Muscle of arm (tissue), 14 donors: ENCODE measurements at places on chromosomes 2 and 18.

GRCh38 chr2:58378152-58378551 lies 137.0 kb upstream of the FANCL start:
- peak; percentile 2 for DNase-seq

GRCh38 chr2:106561356-106561755 lies 74.2 kb downstream of the CD8B2 start:
- DNase-seq = peak; percentile 43

DNA sequence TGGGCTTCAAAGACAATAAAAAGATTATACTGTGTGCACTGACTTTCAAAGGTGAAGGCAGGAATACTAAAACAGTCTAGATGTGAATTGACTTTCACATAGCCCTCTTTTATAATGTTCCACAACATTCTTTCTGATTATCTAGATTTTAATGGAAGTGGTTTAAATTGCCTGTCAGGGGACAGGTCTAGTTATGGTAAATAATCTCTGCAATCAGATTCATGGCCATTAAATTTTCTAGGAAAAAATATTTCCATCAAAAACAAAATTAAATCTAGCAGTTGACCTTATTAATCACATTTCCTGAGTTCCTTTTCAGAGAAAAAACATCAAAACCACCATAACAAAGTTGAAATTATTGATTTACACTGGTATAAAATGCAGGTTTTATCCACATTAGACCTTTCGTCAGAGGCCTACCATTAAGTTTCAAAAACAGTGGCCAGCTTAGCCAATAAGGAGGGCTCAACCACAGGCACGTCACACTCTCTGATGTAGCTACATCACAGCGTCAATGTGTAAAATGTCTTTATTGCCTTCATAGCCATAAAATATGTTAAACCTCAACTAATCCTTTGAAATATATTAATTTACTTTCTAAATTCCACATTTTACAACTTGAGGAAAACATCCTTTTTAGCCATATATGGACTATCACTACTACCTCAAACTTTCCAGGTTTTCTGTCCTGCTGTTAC lies 79.4 kb downstream of the NOL10 start:
- DNase-seq = no peak

DNA sequence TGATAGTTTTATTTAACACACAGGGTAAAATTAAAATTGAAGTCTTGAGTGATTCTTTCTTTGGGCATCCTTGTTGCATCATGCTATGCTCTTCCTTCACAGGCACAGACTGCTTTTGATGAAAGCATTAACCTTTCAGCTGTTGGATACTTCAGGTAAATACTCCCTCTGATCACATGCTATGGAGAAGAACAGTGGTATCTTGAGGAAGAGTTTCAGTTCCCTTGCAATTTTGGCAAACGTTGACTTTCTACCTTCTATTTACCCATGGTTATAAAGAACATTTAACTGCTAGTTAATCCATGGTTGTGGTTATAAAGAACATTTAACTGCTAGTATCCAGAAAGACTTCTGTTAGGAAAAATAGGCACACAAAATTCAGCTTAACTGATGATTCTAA lies 75.7 kb downstream of the AOX1 start:
- no peak for DNase-seq

- no peak for DNase-seq
These were observed 301.6 kb upstream of the STON1 start for GRCh38 chr2:48228345-48228684.

DNA sequence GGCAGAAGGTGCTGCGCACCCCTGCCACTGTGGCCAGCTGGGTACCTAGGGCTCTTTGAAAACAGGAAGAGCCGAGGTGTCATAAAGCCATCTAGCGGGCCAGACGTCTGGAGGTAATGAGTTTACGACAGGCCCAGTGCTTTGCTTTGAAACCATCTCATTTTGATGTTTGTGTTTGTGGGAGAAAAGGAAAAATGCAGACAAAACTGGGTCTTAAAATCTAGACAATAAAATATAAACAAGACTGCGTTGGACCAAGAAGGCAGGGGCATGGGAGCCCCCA lies 3.2 kb downstream of the HOXD9 start:
- DNase-seq = no peak

GRCh38 chr2:236998236-236998635 lies 87.5 kb upstream of the COPS8 start:
- DNase-seq = no peak

GRCh38 chr2:31047599-31047998 lies 90.6 kb downstream of the GALNT14 start:
- no peak for DNase-seq

- no peak for DNase-seq
These were observed 82.5 kb downstream of the EDAR start for GRCh38 chr2:108906403-108907077.

DNA sequence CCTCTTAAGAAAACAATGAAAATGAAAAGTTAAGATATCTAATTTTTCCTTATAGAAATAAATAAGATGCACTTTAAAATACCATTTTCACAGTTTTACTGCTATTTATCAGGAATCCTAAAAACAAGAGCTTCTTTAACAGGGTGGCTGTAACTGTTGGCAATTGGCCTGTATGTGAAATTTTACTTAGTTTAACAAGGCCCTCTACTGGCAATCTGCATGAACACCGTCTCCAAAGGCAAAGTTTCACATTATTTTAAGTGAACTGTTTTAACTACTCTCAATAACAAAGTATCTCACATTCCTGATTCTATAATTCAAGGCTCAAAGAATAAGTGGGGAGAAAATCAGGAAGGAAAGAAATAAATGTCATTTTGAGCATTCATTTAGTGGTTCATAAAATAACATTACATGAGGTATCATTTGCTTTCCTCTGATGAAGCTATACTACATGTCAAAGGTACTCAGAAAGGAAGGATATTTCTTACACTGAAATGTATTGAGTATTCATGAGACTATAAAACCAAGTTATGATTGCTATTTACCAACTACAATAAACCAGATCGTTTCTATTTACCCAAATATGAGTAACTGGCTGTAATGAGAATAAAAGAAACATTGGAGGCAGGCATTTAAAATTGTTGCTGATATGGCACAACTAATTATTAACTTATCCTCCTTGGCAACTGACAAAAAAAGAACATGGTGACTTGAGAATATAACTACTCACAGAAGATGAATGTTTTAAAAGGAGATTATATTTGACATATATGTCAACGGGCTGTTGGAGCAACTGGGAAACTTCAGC lies 7.0 kb downstream of the NCKAP5 start:
- DNase-seq = peak; percentile 78
